A172 (cell line): ENCODE measurements at places on chromosomes 6 and 20.

DNA sequence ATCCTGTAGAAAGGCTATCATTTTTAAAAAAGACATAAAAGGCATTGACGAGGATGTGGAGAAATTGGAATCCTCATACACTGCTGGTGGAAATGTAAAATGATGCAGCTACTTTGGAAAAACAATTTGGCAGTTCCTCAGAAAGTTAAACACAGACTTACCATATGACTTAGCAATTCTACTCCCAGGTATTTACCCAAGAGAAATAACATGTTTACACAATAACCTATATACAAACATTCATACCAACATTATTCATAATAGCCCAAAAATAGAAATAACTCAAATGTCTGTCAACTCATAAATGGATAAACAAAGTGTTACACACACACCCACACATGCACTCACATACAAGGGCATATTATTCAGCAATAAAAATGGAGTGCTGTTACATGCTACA lies 23.4 kb upstream of the CEP85L start:
- DNase-seq = no peak

DNA sequence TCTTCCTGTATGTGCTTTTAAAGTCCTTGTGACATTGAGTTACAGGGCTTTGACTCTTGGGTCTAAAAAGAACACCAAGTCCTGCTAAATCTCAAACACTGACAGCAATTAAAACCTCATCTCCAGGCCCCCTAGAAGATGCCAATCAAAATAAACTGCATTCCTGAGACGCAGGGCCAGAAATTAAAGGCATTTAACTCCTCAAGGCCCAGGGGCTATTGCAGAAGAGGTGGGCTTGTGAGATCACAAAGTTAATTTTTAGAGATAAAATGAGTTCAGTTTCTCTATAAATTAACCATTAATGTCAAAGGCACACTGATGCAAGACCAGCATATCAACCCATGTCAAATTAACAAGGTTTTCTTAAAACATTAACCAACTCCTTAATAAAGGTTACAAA lies 145.6 kb upstream of the CARMIL1 start:
- no peak for DNase-seq

- DNase-seq = no peak
Measured at GRCh38 chr6:168416531-168416930, 24.5 kb upstream of the SMOC2 start.

GRCh38 chr6:27327023-27327738 lies 15.1 kb upstream of the POM121L2 start:
- no peak for DNase-seq

DNA sequence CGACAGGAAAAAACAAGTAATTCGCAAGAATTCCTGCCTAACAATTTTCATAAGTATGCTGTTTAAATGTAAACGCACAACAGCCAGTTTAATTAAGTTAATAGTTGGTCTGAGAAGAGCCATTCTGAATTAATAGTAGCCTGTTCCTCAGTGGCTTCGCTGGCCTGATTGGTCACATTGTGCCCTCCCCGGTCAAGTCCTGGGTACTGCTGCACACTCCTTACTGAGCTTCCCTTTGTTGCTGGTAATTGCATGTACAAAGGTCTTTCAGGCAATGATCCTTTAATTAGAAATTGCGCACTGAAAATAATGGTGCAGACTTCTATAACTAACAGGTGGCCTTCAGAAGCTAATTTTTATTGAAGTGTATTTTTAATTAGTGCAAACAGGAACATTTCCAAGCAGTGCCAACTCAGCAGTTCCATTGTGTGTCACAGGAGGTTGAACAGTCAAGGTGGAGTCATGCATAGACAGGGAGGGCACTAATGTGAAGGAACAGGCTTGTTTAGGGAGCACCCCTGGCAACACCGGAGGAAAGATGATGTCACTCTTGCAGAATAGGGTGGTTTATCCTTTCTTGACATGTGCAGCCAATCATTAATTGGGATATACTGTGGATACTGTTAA lies 92.6 kb upstream of the SLC22A23 start:
- no peak for DNase-seq

GRCh38 chr6:130778946-130779657 lies 48.1 kb upstream of the SMLR1 start:
- DNase-seq = peak; percentile 16

DNA sequence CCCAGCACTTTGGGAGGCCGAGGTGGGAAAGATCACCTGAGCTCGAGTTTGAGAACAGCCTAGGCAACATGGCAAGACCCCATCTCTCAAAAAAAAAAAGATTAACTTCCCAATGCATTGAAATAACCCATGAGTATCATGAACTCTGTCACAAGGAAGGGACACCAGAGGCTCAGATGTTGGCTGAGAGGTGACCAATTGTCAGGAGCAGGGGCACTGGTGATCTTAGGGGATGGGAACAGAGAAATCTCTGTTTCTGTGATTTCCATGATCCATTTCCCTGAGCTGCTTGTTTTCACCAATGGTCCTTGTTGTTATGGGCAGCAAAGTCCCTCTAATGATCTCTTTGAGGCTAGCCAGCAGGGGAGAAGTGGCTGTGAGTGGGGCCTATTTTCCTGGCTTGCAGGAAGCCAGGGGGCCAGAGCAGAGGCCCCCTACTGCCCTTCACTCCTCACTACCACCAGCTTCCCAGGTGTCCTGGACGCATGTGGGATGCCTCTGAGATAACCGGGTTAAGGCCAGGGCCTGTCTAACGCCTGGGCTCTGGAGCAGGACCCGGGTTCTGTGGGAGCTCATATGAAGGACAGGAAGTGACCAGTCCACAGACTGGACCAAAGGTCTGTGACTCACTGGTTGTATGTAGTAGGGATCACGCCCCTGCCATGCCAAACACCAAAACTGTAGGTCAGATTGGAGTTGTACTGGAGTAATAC lies 54.4 kb downstream of the PCNA start:
- peak; percentile 84 for DNase-seq

DNA sequence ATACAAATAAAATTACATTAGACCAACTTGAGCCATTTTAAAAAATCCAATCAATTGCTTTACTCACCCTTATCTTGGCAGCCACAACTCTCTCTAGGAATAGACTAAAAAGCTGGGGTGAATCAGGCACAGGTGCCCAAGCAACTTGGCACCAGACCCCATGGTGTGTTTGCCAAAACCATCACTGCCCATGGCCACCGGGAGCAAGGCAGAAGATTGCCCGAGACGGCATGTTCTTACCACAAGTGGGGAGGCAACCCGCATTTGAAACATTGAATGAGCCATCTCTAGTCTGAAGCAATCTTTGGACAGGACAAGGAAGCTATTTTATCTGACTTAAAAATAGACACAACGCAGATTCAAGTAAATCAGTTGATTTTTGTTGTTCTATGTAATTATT lies 69.0 kb downstream of the SMLR1 start:
- no peak for DNase-seq

GRCh38 chr20:20967564-20968184 lies 138.5 kb downstream of the LINC00237 start:
- no peak for DNase-seq

DNA sequence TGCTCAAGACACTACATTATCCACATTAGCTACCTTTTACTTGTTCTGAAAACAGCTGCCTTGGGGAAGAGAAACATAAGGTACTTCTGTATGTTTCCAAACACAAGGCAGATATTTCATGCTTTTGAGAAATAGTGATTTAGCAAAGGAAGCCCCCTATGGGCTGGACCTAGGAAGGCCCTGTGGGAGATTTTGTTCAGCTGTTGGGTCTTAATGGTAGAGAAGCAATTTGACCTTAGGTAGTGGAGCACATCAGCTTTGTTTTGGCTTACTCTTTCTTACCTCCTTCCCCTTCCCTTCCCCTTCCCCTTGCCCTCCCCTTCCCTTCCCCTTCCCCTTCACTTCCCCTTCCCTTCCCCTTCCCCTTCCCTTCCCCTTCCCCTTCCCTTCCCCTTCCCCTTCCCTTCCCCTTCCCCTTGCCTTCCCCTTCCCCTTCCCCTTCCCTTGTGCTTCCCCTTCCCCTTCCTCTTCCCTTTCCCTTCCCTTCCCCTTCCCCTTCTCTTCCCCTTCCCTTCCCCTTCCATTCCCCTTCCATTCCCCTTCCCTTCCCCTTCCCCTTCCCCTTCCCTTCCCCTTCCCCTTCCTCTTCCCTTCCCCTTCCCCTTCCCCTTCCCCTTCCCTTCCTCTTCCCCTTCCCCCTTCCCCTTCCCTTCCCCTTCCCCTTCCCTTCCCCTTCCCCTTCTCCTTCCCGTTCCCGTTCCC lies 84.6 kb downstream of the ANKS1A start:
- no peak for DNase-seq

DNA sequence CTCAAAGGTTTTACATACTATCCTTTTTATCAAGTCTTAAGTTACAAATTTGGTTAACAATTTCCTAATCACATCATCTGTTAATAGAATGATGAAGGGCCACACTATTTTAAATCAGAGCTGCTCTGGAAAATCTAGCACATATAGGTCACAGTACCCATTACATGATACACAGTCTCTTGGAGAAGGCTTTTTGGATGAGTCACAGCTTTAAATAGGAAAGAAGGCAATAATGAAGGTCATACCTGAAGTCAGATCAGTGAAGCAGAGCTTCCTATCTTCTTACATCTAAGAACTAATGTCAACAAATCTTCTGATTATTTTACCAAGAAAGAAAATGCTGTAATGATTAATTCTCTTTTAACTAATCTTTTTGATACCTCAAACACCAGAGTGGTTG lies 248.5 kb downstream of the BTBD9 start:
- DNase-seq = peak; percentile 19

GRCh38 chr6:151140767-151141166 lies 99.0 kb upstream of the AKAP12 start:
- DNase-seq = no peak

DNA sequence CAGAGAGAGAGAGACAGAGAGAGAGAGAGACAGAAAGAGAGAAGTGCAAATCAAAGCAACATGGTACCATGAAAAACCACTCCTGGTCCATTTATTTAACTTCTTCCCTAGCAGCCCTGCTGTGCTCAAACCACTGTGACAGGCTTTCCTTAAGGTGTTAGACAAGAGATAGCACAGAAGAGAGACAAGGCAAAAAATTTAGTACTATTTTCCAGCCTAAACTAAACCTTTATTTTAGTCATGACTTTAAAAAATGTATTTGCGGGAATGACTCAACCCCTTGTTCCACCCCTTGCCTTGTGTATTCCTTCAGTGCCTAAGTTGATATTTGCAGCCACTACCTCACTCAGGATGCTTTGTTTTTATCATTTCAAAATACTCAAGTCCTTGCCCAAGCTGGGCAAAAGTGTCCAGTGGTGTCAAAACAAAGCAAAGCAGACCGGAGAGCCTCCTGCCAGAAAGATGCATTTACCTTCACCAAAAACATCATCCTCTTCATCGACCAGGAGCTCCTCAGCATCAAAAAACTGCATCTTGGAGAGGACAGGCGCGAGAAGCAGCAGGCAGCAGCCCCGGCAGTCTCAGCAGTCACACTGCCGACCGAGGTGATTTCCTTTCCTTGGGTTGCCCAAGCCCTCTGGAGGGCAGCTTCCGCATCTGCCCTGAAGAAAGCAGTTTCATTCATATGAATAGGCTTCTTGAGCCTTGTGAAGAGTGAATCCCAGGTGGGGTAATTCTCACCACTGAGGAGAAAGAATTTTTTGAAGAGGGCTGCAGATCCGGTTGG lies at the start of gene RIPOR2:
Gene RIPOR2, minus strand, starts transcription at position 595 of the 787 bp plus-strand sequence. Its CDS starts 62 bp downstream, at position 533.
- no peak for DNase-seq

GRCh38 chr6:4449409-4449808 lies 314.0 kb upstream of the ECI2 start:
- DNase-seq = peak; percentile 38

GRCh38 chr20:53510262-53510661 lies 83.4 kb downstream of the ZNF217 start:
- DNase-seq = no peak

DNA sequence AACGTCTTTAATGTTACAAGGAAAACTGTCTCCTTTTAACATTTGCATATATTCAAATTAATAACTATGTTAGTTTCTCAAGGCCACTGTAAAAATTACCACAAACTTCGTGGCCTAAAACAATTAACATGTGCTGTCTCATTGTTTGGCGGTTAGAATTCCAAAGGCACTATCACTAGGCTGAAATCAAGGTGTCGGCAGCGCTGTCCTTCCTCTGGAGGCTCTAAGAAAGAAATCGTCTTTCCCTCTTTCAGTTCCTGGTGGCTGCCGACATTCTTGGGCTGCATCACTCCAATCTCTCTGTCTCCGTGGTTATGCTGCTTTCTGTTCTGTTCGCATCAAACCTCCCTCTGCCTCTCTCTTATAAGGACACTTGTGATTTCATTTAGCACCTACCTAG lies 4.2 kb downstream of the TPD52L1 start:
- DNase-seq = no peak

DNA sequence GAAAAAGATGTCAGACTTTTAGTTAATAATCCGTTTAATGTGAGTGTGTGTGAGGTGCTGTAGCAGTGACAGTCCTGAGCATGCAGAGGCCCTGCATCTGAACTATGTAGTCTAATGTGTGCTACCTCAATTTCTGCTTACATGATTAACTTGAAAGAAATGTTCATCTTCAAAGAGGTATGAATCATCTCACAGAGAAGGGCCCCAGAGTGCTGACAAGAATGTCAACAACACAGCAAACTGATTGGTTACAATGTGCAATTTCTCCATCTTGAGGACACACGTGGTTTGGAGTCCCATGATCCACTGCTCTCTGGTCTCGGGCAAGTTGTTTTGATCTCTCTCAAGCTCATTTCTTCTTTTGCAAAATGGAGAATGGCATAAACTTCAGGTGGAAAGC lies 61.7 kb upstream of the EMILIN3 start:
- peak; percentile 69 for DNase-seq

- no peak for DNase-seq
Measured at GRCh38 chr20:19327401-19327800, 115.0 kb downstream of the SLC24A3 start.

GRCh38 chr6:37866590-37867507 lies 47.3 kb downstream of the ZFAND3 start:
- DNase-seq = no peak

DNA sequence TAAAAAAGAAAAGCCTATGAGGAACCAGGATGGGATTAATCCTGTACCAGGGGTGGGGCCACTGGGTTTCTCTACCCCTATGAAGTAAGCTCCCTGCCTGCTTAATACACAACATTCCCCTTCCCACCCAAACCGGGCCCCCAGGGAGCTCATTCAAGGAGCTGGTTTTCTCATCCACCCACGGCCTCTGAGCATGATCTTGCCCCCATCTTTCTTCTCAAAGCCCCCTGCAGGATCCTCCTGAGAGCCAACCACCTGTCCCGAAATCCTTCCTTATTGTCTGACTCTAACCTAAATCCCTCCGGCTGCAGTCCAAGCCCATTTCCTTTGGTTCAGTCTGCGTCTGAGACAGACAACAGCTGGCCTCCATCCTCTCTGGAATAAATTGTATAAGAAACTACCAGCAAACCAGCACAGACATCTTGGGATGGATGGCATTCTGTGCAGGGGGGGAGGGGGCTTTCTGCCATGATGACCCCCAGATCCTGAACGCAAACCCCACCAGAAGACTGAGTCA lies 21.0 kb downstream of the KCNK5 start:
- no peak for DNase-seq

DNA sequence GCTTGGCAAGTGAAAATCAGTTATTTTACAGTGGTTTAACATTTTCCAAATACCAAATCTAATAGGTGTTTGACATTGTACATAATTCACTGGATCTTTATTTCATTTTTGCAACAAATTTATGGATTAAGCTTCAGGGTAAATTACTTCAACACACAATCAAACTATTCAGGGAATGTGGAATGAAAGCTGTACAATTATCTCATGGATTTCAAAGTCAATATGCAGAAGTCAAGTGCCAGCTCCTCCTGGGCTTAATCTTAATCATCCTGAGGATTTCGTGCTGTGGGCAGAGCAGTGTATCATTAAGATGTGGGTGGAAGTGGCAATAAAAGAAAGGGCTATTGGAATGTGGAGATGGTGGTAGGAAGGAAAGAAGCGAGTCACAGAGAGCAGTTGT lies 548.8 kb downstream of the COL12A1 start:
- no peak for DNase-seq
